ENCODE measurements at places on chromosomes 4 and X.

DNA sequence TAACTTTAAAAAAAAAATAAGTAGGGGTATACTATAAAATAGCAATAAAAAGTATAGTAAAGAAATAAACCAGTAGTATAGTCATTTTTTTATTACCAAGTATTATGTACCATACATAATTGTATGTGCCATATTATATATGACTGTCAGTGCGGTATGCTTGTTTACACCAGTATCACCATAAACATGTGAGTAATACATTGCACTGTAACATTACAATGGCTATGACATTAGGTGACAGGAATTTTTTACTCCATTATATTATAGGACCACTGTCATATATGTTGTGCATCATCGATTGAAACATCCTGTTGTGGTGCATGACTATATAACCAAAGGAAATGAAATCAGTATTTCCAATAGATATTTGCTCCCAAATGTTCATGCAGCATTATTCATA lies 176.9 kb upstream of the ARHGAP24 start:
- DNase-seq, result no peak

GRCh38 chr4:3207531-3208037 lies 41.4 kb upstream of the MSANTD1 start:
- DNase-seq, result no peak

DNA sequence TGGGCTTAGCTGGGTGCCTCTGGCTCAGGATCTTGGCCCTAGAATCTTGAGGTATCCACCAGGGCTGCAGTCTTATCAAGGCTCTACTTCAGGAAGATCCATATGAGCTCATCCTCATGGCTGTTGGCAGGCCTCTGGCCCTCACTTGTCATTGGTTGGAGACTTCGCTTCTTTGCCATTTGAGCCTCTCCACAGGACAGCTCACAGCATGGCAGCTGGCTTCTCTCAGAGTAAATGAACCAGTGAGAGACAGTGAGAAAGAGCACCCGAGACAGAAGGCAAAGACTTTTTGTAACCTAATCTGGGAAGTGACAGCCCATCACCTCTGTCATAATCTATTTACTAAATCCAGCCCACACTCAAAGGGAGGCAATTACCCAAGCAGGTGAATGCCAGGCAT lies 236.8 kb downstream of the GPAT3 start:
- DNase-seq, result no peak

DNA sequence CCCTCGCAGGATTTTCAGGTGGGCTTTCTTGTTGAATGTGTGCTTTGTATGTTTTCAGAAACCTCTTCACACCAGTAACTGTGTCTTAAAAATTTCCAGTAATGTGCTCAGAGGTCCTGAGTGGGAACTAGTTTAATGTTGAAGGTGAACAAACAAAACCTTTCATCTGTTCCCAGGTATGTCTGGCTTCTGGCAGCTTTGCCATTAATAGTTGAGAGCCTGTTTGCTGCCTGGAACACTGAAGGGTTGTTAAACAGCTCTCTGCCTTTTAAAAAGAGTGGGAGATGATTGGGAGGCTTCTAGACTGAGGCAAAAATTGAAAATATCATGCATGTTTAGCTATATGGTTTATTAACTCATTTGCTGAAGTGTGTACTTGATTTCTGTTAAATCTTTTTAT lies 161.2 kb upstream of the AGTR2 start:
- DNase-seq, result no peak

DNA sequence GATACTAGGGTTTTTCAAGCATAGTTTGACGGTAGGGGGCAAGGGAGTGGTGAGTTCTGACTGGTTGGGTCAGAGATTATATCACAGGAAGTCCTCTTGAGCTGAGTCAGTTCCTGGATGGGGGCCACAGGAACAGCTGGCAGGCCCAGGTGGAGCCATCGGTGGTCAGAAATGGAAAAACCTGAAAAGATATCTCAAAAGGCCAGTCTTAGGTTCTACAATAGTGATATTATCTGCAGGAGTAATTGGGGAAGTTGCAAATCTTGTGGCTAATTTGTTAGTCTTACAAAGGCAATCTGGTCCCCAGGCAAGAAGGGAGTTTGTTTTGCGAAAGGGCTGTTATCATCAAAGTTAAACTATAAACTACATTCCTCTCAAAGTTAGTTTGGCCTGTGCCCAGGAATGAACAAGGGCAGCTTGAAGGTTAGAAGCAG lies 159.3 kb downstream of the PTCHD1 start:
- DNase-seq, result no peak

DNA sequence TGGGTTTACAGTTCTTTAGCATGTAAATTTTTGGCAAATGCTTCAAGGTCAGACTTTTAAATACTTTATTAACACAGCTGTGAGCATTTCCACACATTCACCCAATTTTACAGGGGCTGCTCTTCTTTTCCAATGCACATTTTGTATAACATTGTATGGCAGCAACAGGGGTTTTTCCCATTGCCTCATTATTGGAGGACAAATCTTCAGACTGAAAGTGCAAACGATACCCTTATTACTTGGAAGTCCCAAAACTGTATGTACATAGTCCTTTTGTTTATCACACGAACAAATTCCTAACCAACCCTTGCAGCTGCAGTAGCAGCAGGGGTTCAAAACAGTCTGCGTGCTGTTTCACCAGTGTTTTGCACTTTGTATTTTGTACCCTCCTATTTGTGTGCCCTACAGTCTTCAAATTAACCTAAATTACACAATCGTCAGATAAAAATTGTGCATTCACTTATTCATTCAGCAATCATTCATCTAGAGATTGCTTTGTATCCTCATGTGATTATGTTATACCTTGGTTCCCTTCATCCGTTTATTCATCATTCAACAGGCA lies 330.7 kb upstream of the RASGEF1B start:
- DNase-seq, result no peak

DNA sequence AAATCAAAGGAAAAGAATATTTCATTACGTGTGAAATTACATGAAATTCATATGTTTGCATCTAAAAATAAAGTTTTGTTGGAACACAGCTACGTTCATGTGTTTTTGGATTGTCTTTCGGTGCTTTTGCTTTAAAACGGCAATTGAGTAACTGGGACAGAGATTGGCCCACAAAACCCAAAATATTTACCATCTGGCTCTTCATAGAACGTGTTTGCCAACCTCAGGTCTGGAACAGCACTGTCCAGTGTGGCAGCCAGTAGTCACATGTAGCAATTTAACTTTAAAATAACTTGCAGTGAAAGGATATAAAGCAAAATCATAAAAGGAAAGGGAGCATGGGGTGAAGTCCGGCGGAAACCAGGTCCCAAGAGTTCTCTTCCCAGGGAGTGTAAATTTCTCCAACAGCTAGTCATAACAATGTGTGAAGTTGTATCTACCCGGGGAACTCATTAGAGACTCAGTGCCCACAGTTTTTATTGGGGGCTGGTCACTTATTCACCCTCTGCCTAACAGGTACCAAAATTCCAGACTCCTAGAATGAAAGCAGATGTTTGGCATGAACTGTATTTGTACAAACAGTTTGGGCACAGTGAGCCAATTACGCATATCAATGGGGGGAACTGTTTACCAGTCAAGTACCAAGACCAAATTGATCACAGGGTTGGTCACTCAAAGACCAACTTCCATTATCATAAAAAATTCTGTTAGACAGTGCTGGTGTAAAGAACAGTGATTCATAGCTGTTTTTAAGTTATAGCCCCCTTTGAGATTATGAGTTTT lies 10.3 kb downstream of the OCIAD1 start:
- DNase-seq, result no peak

DNA sequence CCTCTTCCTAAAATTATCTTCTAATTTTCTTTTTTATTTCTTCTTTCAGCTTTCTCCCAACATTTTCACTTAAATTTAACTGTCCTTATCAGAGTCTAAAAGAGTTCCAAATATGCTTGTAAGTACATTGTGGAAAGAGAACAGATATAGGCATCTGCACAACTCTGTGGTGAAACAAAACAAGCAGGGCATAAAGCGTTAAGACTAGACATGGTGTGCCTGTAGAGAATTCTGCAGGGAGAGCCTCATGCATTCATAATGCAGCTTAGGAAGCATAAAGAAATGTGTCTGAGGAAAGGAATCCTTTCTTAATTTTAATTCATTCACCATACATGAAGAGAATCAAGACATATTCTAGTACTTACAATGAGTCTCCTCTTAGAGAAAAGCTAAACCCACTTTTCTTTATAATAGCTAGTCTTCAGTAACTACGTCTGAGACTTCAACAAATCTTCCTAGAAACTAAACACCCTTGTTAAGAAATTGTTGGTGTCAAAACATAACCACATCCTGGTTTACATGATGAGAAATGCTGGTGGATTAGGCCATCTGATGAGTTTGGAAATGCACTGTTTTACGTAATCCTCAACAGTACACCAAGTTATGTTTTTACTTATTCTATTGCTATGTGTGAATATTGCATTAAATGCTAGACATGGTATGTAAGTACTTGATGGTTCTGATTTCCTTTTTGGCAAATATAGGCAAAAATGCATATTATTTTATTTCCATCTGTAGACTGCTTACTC lies 307.8 kb upstream of the GIMD1 start:
- no peak for DNase-seq

DNA sequence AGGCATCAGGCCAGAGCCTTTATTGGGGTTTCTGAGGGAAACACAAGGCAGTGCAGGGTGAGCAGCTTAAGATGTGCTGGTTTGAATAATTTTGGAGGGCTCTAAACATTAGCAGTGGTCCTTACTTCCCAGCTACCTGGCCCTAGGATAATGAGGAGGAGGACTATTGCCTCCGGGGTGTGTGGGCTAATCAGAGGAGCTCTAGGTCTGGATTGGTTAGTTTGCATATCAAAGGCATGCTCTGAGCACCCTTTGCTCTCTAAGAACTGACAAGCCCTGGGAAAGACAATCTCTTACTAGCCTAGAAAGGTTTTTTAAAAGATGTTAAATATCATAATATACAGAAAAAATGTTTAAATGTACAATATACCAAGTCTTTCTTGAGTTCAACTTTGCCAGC lies 58.4 kb downstream of the RXFP1 start:
- DNase-seq, result no peak
